ENCODE measurements at places on chromosomes 3 and 15.

DNA sequence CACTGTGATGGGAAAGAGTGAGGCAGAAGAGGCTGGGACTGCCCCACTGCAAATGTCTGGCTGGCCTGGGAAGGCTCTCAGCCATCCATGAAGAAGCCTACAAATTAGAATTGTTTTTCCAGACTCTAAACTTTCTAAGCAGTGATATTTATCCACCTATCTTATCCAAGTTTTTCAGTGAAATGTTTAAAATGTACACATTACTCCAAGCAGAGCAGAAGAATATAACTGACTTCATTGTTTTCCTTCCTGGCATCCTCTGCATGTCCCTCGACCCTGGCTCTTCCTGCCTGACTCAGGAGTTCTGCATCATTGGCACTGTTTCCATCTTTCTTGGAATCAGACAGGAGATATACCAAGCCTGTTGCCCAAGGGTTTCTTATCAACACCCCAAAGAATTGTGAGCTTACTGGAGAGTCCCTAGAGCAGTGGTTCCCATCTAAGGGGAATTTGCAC is 401.5 kb upstream of the PROK2 start:
- no peak for DNase-seq

- no peak for DNase-seq
Measured at GRCh38 chr15:68989541-68990230, 24.8 kb upstream of the NOX5 start.

- no peak for DNase-seq
Measured at GRCh38 chr3:146491303-146491702, 21.9 kb upstream of the PLSCR2 start.

- no peak for DNase-seq
Measured at GRCh38 chr3:43966126-43966525, 275.4 kb downstream of the ABHD5 start.

DNA sequence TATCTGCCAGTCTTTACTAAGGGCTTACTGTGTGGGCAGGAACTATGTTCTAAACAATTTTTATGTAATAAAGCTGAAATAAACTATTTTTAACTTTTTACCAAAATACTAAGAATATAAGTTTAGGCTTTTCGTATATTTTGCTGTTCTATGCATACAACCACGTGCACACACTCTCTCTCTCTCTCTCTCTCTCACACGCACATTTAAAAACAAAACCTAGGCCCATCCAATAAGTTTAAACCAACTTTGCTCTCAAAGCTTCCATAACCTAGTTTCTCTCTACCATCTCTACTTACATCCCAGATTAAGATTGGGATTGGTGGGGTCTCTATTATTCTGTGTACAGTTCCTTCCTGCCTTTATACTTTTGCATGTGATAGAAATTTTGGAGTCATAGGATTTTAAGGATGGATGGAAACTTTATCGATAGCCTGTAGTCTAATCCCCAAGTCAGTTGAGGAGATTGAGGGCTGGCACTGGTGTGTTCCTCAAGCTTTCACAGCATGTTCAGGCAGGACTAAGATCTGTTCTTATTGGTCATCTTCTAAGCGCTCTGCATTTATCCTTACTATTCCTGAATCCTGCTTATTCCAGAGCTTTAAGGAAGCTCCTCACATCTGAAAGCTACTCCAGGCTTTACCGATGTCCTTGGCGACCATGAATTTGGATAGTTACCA is 1.8 kb downstream of the GPR171 start:
- no peak for DNase-seq

GRCh38 chr15:70379938-70380883 is 282.5 kb upstream of the TLE3 start:
- DNase-seq = no peak

DNA sequence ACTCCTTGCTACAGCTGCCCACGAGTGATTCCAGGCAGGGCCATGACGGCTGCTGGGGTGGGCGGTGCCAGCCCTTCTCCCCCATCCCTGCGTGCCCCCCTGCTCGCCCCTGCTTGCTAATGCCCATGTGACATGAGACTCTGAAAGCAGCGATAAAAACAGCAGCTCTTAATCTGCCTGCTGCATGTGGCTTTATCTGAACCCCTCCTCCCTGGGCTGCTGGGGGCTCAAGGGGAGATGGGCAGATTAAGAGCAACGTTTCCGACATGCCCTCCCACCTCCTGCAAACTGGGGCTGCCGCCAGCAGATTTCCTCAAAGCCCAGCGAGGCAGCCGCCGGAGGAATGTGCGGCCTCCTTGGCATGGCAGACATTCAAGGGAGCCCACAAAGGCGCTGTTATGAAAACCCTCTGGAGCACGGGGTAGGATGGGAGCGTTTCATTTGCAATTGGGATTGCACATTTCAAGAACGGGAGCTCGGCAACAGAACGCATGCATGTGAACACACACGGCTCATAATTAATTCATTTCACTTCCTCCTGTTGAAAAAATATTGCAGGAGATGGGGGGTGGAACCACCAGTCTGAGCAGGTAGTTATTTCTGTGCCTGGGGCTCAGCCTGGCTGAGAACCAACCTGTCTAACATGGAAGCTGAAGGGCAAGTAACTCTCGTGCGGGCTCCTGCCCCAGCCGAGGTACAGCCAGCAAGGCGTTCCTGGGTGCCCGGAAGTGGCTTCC is 504.2 kb upstream of the PROK2 start:
- no peak for DNase-seq

DNA sequence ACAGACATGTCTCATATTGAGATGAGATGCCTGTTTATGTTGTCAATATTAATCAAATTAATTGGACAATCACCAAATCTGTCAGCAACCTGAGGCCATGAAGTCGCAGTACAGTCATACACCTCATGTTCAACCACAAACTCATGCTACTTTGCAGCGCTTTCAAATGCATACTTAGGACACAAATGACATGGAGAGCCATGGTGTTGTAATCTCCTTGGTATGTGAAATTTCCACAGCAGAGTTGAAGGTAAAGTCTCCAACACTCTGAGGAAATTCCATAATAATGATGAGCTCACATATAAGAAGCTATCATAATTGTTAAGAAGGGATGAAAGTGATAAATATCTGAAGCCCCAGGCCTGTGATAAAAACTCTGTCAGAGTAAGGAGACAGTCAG is 873.9 kb downstream of the MCTP2 start:
- no peak for DNase-seq

DNA sequence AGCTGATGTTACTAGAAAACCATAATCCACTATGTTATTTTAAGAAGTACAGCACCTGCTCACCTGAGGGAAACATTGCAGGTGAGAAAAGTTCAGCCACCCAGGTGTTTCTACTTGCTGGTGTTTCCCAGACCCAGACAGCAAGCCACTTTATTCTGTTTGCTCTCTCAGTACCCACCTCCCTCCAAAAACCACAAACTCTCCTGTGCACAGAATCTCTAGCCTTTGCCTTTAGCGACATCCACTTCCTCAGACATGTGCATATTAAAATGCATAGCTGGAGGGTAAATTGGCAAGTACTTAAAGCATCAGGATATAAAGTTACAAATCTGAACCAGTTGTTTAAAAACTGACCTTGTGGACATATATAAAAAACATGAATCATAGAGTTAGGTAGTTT is 36.7 kb downstream of the VGLL3 start:
- no peak for DNase-seq

GRCh38 chr3:36451816-36452215 is 71.5 kb downstream of the STAC start:
- DNase-seq = no peak

- no peak for DNase-seq
Measured at GRCh38 chr3:186425788-186426730, 64.0 kb upstream of the DGKG start.

DNA sequence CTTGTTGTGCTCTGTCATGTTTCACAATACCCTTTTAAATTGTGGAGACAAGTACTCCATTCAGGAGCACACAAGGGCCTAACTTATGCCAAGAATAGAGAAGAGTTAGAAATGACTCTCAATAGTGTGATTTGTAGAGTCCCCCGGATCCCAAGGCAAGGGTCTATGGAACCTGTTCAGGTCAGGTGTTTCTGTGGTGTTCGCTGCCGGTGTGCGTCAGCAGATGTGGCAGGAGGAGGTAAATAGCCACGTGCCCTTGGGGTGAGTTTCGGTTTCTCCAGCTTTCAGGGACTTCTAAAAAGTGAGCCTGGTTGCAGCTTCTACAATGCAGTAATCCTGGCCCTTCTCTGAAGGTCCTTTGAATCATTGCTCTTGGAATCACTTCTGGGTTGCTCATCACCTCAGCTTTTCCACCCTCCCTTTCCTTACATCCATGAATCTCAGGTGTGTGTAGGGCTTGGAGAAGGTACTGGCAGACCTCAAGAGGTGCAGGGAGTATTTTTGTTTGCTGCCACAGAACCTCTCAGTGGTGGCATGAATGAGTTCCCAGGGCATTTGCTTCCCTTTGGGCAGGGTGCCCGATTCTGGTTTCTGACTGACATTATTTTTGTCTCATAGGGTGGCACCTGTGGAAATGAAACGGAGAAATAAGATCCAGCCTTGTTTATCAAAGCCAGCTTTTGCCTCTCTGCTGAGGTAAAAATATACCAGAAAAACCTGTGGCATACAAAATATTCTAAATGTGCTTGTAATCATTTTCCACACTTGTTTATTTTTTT is 7.3 kb downstream of the ST3GAL6 start:
- no peak for DNase-seq

DNA sequence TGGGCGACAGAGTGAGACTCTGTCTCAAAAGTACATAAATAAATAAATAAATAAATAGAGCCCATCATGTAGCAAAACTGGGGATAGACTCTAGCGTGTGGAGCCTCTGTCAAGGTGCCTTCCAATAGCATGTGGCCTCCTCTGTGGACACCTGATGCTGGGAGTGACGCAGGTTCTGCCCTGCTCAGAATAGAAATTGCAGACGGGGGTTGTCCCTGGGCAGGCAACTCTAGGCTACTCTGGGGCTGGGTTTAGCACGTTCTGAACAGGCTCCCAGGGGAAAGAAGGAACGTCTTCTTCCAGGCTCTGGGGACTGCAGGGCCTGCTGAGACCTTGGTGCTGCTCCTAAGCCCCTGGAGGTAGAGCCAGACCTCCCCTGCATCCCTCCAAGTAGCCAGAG is 65.3 kb downstream of the EPHB3 start:
- DNase-seq = no peak

DNA sequence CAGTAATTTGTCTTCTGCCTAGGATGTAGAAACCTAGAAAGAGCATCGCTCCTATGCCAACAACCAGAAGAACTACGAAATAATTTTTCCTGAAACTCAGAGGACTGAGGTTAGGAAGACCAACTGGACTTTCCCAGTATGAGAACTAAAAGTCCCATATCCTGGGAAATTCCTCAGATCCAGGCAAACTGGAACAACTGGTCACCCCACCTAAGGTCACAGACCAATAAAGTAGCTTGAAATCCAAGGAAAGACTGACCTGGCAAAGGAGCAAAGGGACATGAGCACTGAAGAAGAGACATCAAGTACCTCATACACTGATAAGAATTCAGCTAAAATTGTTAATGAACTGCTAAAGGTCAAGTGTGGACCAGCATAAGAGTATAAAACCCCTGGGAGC is 6.6 kb downstream of the RPL39L start:
- DNase-seq = no peak

DNA sequence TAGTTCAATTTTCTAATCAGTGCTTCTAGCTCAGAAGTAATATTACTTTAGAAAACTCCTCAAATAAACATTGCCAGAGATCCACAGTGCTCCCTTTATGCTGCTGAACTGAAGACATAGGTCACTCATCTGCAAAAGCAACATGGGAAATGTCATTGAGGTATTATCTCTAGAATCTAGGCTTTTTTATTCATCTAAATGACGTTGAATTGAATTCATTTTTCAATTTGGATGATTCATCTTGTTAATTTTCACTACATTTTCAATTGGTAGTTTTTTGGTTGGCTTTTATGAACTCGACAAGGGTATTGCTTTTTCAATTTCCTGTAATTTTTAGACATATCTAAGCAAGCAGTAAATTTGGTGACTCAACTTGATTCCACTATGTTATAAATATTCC is 275.4 kb downstream of the NFKBIZ start:
- no peak for DNase-seq

DNA sequence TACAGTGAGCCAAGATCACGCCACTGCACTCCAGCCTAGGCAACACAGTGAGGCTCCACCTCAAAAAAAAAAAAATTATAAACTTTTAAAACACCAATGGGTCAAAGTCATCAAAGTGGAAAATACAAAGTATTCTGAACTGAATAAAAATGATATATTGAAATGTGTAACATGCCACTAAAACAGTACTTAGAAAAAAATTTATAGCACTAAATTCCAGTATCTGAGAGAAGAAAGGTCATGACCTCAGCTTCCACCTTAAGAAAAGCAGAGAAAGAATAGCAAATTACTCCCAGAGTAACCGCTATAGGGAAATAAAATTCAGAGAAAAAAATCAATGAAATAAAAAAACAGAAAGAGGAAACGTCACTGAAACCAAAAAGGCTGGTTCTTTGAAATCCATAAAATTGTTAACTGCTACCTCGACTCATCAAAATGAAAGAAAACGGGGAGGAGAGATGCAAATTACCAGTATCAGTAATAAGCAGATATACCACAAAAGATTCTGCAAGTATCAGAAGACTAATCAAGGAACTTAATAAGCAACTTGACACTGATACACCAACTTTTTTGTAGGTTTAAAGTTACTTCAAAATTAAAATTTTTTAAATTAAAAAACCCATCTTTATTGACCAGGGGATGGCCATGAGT is 20.8 kb downstream of the ATP13A3 start:
- DNase-seq = no peak

GRCh38 chr3:39146083-39146501 is 7.3 kb downstream of the CSRNP1 start:
- no peak for DNase-seq

GRCh38 chr3:79415356-79415755 is 352.4 kb downstream of the ROBO1 start:
- no peak for DNase-seq

DNA sequence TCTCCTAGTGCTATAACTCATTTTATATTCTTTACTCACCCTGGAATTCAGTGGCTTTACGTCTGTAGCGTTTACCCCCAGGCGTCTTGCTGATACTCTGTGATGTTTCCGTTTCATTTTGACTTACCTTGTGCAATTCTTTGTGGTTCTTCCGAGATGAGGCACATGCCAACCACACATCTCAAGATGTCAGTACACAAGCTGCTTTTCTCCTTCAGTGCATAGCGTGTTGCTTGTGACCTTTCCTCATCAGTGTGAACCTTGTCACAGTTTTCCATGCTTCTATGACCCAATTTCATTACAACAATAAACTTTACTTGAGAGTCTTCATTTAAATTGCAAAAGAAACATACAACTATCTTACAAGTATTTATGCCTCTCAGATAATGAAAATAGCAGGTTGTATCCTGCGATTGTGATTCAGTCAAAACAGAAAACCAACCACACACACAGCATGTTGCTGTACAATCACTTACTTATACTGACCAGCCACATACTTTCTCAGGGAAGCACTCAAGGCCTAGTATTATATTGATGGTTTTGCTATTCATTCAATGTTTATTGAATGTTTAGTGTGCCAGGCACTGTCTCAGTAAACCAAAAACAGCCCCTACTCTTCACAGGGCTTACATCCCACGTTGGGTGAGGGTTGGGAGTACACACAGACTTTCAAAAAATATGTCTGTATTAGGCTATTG is 4.6 kb upstream of the TBL1XR1 start:
- DNase-seq = no peak

Data from COR-L47 (cell line).